ENCODE measurements at places on chromosomes 1 and 21. TPM values are rescaled to one million over a fixed set of nuclear protein-coding genes. Genes with fewer than 3 reads are reported as not detected.

Gene RBP7
- 5.7 TPM for total RNA-seq

Gene OR2L2
- not detected for total RNA-seq

Gene LCE2C
- not detected for total RNA-seq

Gene DMBX1
- not detected for total RNA-seq

Gene ADCY10
- 0.17 TPM for total RNA-seq

Data from psoas muscle (tissue), 8 donors.